Transverse colon (tissue), 4 donors: ENCODE measurements at places on chromosomes 4 and X. TPM values are rescaled to one million over a fixed set of nuclear protein-coding genes. Genes with fewer than 3 reads are reported as not detected.
A peak's percentile ranks its signal among the peaks of the same experiment; 100 is the strongest.

DNA sequence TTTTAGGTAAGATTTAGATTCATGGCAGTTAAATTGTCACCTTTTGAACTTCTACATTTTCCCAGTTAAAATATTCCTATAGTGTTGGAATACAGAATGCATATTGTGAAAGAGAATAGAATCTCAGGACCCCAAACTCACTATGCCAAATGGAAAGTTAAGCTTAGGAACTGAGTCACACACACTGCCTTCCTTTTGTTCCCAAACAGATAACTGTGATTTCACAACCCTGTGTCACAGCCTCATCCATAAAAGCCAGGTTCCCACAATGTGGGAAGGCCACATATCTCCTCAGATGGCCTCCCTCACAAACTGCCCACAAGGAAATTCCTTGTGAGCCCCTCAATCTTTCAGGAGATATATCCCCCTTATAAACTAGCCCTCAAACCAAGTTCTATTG, 94.7 kb upstream of the HPF1 start:
- no peak for DNase-seq

ARSH gene
- not detected for total RNA-seq

DNA sequence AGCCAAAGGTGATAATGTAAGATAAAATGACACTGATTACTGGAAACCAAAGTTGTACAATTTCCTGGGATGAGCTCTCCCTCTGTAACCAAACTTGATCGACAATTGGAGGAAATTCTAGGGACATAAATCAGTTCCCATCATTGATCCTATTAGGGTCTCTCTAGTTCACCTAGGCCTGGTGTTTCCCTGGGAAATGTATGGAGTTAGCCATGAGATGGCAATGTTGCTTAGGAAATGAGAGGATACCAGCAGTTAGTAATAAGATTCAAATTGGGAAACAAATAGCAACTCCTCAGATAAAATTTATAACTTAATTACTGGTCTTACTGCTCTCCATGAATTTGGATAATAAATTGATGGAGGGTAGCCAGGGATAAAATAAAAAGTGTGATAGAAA, 52.2 kb downstream of the SPATA18 start:
- DNase-seq: no peak

DNA sequence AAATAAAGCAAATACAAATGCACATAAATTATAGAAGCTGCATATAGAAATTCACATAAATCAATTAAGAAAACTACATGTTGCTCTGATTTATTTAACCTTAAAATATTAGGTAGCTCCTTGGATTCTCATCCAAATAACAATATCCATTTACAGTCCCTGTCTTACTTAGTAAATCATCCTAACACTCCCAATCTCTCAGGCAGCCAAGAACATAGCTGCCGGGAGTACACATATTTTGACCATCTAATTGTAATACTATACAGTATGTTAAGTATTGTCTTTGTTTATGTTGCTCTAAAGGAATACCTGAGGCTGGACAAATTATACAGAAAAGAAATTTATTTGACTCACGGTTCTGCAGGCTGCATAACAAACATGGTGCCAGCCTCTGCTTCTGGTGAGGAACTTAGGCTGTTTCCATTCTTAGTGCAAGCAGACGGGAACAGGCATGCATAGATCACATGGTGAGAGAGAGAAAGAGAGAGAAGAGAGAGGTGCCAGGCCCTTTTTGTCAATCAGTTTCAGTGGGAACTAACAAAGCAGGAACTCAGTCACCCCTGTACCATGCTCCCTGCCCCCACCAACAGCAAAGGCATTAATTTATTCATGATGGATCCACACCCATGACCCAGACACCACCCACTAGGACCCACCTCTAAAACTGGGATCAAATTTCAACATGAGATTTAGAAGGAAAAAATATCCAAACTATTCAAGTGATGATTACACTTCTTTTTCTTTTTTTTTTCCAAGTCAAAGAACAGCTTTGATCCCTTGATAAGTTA, 614.8 kb upstream of the TECRL start:
- DNase-seq: no peak

DNA sequence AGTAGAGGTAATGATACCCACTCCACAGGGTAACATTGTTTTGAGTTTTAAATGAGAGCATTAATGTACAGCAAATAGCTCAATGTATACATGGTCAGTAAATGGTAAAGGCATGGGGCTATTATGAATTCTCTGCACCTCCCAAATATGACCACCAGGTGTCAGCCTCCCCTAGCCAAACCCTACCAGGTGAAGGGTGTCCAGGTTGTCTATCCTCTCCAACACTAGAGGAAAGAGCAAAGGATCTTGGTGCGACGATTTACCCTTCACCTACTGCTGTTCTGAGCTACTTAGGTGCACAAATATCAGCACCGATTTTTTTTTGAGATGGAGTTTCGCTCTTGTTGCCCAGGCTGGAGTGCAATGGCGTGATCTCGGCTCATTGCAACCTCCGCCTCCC, 26.5 kb upstream of the XIAP start:
- DNase-seq: peak; percentile 76

SMIM9 gene
- total RNA-seq: not detected

- DNase-seq: peak; percentile 24
Measured at GRCh38 chr4:53015681-53016080, 153.6 kb downstream of the RASL11B start.

- DNase-seq: no peak
Measured at GRCh38 chrX:17549107-17549651, 174.2 kb downstream of the NHS start.

RELL1 gene
- 136 TPM for total RNA-seq

DNA sequence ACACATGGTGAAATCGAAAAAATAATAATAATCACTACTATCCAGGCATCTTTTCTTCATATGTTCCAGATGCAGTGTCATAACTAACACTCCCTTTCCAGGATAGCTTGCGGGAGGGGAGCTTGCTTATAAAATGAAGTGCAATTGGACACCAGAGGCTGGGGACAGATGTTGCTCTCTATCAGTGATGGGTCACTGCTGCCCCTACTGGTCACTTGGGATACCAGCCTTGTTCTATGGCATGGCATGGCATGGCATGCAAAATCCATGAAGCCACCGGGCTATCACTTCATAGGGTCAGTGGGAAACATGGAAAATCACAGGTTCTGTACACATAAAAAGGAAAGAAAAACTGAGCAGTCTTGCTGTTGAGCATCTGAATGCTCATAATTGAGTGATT, 168.1 kb downstream of the GLRA2 start:
- peak; percentile 48 for DNase-seq

DNA sequence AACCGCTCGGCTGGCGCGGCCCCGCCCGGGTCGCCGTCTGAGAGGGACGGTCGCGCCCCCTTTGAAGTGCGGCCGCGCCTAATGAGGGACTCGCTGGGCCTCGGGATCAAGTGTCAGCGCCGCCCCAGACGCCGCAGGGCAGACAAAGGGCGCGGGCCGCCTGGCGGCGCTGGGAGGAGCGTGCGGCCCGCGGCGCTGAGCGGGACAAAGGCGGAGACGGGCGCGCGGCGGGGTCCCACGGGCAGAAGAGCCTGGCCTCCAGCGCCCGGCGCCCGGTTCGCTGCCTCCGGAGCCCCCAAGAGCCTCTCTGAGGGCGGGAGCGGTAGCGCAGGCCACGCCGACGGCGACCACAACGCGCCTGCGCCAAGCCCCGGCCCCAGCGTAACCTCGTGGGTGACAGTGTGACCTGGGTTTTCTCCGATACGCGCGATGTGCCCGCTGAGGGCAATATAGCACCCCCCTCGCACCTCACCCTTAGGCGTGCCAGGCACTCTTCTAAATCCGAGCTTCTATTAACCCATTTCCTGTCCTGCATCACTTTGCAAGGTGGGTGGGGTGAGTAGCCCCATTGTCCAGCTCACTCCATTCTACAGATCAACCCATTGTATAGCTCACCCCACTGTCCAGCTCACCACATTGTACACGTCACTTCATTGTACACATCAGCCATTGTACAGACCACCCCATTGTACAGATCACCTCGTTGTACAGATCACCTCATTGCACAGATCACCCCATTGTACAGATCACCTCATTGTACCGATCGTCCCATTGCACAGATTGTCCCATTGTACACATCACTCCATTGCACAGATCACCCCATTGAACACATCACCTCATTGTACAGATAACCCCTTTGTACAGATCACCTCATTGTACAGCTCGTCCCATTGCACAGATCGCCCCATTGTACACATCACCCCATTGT, 33.7 kb upstream of the STX18 start:
- peak; percentile 74 for DNase-seq

- no peak for DNase-seq
Measured at GRCh38 chrX:124895947-124896346, 423.7 kb upstream of the TEX13C start.

NPY1R gene
- total RNA-seq: 7.9 TPM

TMEM31 gene
- not detected for total RNA-seq

- no peak for DNase-seq
Measured at GRCh38 chr4:57182132-57182874, 72.1 kb upstream of the IGFBP7 start.

DNA sequence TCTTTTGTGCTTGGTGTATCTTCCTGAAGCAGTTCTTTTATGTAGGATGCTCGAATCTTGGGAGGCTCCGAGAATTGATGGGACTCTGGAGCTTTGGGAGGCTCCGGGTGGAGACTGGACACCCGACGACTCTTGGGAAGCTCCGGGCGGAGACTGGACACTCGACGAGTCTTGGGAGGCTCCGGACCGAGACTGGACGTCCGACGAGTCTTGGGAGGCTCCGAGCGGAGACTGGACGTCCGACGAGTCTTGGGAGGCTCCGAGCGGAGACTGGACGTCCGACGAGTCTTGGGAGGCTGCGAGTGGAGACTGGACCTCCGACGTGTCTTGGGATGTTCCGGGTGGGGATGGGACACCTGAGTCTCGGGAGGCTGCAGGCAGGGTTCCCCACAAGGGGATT, 1.6 kb downstream of the FAM47A start:
- no peak for DNase-seq

MAGEB2 gene
- not detected for total RNA-seq

AMBN gene
- total RNA-seq: not detected

ANXA3 gene
- total RNA-seq: 14.2 TPM

DNA sequence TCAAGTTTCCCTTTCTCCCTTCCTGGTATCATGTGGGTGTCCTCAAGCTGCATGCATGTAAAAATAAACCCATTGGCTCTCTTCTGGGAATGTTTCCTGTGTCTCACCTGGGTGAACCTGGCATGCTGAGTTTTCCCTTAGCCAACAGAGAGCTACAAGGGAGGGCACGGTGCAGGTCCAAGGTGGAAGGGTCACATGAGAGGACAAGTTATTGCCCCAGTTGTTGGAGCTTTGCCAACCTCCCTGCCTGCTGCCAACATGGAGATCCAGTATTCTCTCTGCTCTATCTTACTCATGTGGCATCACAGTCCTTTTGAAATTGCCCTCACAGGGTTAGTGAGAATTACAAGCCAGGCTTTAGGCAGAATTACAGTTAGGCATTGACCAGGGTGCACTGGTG, 196.1 kb upstream of the GYPA start:
- no peak for DNase-seq

- no peak for DNase-seq
Measured at GRCh38 chr4:20337261-20337664, 85.6 kb downstream of the SLIT2 start.

DNA sequence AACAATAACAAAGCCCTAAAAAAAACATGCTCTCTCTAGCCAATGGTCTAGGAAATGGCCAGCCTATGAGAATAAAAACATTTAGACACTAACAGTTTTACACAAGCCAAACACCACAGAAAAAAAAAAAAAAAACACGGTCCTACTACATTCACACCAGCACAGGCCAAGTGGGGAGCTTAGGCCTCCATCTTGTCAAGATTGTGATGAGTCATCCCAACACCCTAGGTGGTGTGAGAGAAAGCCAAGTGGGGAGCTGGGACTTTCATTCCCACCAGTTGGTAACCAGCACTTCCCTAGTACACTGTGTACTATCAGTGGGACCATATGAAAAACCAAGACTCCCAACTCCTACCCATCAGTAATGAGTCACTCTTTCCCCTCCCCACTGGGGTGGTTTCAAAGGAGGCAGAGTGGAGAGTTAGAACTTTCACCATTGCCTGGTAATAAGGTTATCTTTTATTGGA, 95.6 kb downstream of the ADAMTS3 start:
- DNase-seq: no peak

IRS4 gene
- not detected for total RNA-seq

LANCL3 gene
- total RNA-seq: 4.5 TPM

GRCh38 chrX:57821703-57822387, 88.4 kb downstream of the ZXDA start:
- peak; percentile 8 for DNase-seq
